HEK293T (cell line): ENCODE measurements at places on chromosomes 11 and 22.

GRCh38 chr11:46117842-46118241 is 3.4 kb downstream of the PHF21A start:
- no peak for DNase-seq

DNA sequence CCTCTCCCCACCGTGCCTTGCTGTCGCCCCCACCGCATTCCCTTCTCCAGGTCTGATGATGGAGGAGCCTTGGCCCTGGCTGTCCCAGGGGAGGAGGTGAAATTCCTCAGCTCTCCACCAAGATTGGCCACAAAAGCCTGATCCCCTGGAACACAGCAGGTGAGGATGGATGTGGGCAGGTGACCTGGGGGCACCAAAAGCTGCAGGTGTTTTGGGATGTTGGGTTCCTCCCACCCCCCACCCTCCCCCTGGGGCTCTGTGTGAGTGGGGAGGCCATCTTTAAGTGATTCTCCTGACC is 639 bp downstream of the TRIOBP start:
- no peak for DNase-seq

- no peak for DNase-seq
Measured at GRCh38 chr11:14803846-14804245, 88.2 kb downstream of the CYP2R1 start.

DNA sequence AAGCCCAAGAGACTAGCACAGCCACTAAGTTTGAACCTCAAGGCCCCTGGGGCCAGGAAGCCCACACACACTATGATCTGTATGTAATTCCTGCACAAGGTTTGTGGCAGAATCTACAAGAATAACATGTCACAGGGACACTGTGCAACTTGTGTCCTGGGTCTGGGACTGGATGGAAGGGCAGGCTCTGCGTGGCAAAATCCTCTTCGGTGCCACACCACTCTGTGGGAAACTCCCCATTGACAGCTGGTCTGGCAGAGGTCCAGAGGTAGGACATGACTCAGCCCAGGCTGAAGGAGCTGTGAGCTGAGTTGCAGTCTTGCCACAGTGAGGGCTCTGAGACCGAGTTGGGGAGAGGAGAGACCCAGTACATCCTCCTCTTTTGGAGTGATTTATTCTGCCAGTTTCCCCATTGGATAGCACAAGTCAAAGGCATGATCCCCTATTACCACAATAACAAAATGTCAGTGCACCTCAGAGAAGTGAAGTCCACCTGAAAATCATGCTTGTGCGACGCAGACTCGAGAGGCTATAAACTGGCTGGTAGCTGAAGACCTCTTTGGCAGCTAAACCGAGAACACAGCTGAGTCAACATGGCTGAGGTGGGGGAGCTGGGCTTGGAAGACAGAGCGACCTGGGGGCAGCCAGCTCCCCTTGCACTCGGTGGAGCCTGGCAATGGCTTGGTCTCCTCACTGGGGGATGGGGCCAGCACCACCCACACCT is 23.3 kb upstream of the SERPIND1 start:
- DNase-seq, result no peak

GRCh38 chr11:10149553-10149952 is 144.5 kb downstream of the SBF2 start:
- no peak for DNase-seq

GRCh38 chr11:76185931-76186401 is 20.3 kb downstream of the WNT11 start:
- no peak for DNase-seq

GRCh38 chr22:19844377-19845053 is 10.2 kb downstream of the GNB1L start:
- DNase-seq, result no peak

GRCh38 chr22:43050995-43051394 is 36.0 kb upstream of the PACSIN2 start:
- no peak for DNase-seq

DNA sequence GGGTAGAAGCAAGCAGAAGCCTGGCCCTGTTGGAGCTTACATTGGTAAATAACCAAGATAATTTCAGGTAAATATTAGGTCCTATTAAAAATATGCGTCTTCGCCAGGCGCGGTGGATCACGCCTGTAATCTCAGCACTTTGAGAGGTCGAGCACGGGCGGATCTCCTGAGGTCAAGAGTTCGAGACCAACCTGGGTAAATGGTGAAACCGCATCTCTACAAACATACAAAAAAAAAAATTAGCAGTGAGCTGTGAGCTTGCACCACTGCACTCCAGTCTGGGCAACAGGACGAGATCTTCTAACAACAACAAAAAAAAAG is 529 bp upstream of the SULT4A1 start:
- DNase-seq, result no peak

DNA sequence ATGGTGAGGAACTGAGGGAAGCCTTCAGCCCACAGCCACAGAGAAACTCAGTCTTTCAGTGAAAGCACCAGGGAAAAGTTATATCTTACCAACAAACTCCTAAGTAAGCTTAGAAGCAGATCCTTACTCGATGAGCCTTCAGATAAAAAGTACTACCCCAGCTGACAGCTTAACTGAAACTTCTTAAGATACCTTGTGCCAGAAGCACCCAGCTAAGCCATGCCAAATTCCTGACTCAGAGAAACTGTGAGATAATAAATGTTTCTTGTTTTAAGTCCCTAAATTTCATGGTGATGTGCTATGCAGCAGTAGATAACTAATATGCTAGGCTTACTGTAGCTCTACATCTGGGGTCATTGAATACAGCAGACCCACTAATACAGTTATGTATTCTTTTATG is 2025.0 kb downstream of the LRRC4C start:
- DNase-seq, result no peak

DNA sequence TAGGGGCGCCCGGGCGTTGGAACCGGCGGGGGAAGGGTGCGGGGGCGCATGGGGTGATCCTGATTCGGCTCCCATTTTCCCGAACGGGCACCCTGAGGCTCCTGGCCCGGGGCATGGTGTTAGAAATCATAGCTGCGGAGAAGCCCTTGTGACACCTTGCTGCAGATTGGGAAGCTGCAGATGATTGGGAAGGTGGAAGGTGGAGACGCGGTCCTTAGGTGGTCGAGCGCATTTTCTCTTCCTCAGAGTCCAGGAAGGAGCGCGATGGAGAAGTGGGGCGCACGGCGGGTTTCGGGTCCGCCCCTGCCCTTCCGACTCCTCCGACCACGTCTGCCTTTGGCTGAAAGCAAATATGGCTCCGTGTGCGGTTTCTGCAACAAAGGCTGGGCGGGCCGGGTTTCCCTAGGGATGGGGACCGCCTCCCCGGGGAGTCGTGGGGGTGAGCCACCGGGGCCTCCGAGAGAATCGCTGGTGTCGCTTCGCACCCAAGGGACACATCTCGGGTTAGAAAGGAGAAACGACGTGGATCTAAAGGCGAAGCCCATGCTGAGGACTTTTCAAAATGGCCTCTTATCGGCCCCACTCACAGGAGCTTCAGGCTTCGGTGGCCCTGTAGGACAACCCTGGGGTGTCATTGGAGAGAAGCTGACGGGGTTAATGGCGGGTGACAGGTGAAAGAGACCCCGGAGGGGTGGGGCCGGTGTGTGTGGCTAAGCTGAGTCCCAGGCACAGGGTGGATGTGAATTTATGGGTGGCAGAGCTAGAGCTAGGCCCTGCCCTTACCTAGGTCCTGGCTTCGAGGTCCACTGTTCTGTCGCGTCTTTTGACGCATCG is 707 bp upstream of the FTH1 start:
- DNase-seq, result no peak

GRCh38 chr11:1852877-1853276 is at the start of gene LSP1:
Gene LSP1, plus strand, starts transcription at chr11:1853084. Its CDS starts 61 bp downstream, at chr11:1853145.
- no peak for DNase-seq

GRCh38 chr22:44051358-44051757 is 27.3 kb downstream of the PARVB start:
- no peak for DNase-seq

- no peak for DNase-seq
Measured at GRCh38 chr11:93905384-93905783, 55.0 kb upstream of the VSTM5 start.

DNA sequence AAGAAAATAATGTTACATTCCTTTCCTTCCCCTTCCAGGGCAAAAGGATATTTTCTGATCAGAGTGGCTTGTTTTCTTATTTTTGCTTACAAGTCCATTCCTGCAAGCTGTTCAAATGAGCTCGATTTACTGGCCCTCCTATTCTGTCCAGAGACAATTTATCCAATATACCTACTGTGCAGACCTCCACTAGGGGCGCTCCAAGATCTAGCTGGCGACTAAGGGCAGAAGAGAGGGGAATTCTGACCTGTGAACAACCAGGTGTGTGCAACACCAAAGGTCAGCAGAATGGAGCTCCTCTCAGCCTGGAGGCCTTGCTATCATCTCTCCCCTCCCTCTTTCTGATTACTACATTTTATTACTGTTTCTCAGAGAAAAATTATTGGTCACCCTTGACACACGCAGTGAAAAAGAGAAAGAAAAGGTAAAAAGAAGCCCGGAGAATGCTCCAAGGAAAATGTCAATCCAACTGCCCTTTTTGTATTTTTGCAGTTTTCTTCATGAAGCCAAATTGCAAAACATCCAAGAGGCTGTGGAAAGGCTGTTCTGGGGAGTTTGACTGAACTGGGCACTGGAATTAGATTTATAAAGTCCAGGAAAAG is 3.2 kb downstream of the SEZ6L start:
- peak; percentile 70 for DNase-seq

DNA sequence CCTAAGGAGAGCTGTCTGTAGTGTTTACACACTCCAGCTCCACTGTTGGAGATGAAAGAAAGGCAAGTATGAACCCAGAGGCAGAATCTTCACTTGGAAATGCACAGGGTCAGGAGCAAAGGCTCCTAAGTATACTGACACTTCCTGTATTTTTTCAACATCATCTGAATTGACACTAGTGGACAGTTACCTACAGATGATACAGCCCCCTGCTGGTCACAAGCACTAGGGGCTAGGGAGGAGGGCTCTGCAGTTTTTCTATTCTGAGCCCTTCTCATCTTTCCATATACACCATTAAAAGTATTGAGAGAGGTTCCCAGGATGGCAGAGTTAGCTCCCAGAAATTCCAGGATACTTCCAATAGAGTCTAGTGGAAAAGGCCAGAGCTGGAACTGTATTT is 290.3 kb upstream of the API5 start:
- no peak for DNase-seq

DNA sequence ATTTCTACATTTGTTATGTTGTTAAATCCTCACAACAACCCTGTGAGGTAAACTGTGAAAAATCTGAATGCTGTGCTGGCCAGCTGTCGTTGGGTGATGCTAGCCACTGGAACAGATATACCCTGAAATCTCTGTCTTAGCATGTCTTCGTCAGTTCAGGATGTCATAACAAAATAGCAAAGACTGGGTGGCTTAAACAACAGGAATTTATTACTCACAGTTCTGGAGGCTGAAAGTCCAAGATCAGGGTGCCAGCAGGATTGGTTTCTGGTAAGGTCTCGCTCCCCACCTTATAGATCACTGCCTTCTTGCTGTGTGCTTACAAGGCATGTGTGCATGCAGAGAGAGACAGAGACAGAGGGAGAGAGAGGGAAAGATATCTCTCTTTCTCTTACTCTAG is 211.7 kb downstream of the C11orf91 start:
- DNase-seq, result no peak

DNA sequence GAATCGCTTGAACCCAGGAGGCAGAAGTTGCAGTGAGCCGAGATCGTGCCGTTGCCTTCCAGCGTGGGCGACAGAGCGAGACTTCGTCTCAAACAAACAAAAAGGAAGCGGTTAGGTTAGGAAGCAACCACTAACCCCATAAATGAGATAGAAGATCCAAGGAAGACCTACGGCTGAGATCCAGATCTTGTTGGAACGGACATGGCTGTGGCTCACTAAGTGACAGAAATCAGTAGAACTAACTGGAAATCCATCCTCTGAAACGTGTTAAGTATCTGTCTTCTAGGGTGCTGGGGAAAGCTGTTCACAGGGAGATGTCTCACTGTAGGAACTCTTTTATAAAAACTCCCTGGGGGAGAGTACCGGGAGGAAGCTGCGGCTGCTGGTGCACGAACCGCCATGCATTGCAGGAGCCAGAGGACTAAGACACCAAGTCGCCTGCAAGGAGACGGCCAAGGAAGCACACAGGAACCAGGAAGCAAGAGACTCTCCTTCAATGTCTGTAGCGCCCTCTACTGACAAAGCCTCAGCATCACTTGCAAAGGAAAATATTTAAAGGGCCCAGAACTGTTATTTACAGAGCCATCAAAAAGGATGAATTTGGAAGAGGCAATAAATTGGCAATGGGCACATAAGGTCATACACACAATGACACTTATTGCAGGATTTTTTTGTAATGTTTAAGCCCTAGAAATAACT is 16.9 kb upstream of the SPTY2D1 start:
- peak; percentile 71 for DNase-seq

DNA sequence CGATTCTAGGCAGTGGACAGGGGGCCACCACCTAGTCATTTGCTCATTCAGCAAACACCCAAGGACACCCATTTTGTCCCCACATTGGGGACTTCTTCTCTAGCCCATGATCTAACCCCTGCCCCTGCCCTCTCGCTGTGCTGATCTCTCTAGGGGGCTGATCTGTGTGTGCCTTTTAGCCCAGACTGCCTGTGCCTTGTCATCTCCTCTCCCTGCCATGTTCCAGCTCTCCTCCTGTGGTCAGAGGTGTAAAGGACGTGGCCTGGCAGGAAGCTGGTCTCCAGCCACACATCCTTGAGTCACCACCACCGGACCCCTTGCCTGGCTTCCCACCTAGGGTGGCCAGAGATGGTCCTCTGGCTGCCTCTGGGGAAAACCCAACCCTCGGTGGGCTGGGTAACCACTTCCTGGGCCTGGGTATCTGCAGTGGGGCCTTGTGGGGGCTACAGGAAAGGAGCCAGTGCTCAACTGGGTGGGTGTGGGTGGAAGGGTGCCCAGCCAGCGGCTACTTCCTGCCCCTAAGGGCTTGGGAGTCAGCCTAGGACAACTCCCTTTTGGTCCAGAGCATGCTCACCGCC is 1.3 kb downstream of the CTSW start:
- DNase-seq, result no peak

GRCh38 chr11:108221911-108222573 is 396 bp downstream of the NPAT start:
- DNase-seq, result no peak

- no peak for DNase-seq
Measured at GRCh38 chr22:45284705-45285262, at the start of gene UPK3A. Gene UPK3A, plus strand, starts transcription at chr22:45284949. Its CDS starts 65 bp downstream, at chr22:45285014.

DNA sequence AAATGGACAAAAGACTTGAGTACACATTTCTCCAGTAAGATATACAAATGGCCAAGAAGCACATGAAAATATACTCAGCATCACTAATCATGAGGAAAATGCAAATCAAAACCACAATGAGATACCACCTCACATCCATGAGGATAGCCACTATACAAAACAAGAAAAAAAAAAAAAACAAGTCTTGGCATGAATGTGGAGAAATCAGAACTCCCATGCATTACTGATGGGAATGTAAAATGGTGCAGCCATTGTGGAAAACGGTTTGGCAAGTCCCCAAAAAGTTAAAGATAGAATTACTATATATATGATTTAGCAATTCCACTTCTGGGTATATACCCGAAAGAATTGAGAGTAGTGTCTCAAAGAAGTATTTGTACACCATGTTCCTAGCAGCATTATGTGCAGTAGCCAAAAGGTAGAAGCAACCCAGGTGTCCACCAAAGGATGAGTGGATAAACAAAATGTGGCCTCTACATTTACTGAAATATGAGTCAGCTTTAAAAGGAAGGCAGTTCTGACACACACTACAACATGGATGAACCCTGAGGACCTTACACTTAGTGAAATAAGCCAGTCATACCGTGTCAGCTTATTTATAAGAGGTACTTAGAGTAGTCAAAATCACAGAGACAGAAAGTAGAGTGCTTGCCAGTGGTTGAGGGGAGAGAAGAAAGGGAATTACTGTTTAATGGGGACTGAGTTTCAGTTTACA is 146.3 kb downstream of the WNT7B start:
- no peak for DNase-seq

GRCh38 chr11:33767624-33768023 is 6.7 kb downstream of the FBXO3 start:
- no peak for DNase-seq
